ENCODE measurements at places on chromosomes 3 and 15.

- peak; percentile 33 for DNase-seq
Measured at GRCh38 chr3:143002083-143002712, 828 bp downstream of the U2SURP start.

GRCh38 chr15:69767191-69767590 is 314.6 kb downstream of the RPLP1 start:
- no peak for DNase-seq

GRCh38 chr15:93289941-93290617 is 201.1 kb upstream of the RGMA start:
- DNase-seq = no peak

DNA sequence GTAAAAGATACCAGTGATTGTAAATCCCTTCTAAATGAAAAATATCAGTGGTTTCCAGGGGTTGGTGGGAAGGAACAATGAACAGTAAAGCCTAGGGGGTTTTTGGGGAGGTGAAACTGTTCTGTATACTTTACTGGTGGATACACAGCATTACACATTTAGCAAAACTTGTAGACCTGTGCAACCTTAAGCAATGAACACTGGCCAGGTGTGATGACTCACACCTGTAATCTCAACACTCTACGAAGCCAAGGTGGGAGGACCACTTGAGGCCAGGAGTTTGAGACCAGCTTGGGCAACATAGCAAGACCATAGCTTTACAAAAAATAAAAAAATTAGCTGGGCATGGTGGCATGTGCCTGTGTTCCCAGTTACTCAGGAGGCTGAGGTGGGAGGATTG is 1.8 kb downstream of the CCDC13 start:
- DNase-seq = no peak

All from natural killer cell (primary cell).